Endodermal cell (in vitro differentiated cells): ENCODE measurements at places on chromosomes 3 and 15. TPM values are rescaled to one million over a fixed set of nuclear protein-coding genes. Genes with fewer than 3 reads are reported as not detected.

The TMEM87A gene
- 35.8 and 37.4 TPM in 2 replicates for total RNA-seq

GRCh38 chr3:148707601-148708380 is 10.1 kb downstream of the AGTR1 start:
- DNase-seq, result no peak
- no peak overlapping the region for H3K27ac ChIP-seq
- H3K27me3 ChIP-seq, result no peaks in the 10 kb centered on the region
- H3K4me1 ChIP-seq, result no peaks in the 10 kb centered on the region
- no peak overlapping the region for H3K4me3 ChIP-seq
- H3K36me3 ChIP-seq, result no peaks in the 10 kb centered on the region

DNA sequence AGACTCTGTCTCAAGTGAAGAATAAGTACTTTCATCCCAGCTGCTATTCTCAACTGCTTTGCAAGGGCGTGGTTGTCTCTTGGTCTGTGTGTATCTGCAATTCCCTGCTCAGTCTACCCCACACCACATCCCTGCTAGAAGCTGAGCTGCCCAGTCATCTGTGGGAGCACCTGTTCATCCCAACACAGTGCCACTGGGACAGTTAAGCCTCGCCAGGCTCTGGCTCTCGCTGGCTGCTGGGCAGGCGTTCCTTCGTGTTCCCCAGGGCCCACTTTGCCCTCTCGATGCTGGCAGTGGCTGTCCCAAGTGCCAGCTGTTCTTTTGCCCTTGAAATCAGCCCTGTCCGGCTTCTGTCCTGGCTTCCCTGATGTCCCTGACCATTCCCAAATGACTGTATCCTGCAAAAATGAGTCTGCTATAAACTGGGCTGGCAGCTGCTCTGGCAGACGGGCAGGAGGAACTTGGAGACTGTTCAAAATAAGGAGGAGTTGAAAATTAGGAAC is 91.6 kb upstream of the KLHL25 start:
- no peak for DNase-seq
- H3K4me3 ChIP-seq, result no peak overlapping the region
- H3K4me1 ChIP-seq, result no peaks in the 10 kb centered on the region
- no peak overlapping the region for H3K27ac ChIP-seq
- no peaks in the 10 kb centered on the region for H3K36me3 ChIP-seq

DNA sequence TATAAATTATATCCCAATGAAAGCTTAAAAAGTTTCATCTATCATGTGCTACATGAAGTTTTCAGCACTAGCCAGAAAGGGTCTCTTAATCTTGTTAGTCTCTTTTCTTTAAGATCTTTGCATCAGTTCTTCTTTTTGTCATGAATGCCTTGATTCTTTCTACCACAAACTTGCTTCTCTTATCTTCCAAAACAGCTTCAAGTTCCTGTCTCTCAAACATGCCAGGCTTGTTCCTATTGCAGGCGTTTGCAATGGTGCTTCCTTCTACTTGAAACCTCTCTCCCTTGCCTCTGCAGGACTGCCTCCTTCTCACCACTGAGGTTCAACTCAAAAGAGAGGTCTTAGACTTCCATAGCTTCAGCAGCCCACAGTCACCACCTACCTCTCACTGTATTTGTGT is 104.3 kb upstream of the FRMD4B start:
- H3K27me3 ChIP-seq, result peaks cover 51% of the 10 kb centered on the region
- no peak overlapping the region for H3K4me3 ChIP-seq
- no peaks in the 10 kb centered on the region for H3K36me3 ChIP-seq
- DNase-seq, result no peak
- peaks cover 7% of the 10 kb centered on the region for H3K4me1 ChIP-seq

GRCh38 chr3:141020143-141020830 is 30.9 kb upstream of the SPSB4 start:
- H3K27me3 ChIP-seq, result no peaks in the 10 kb centered on the region
- H3K27ac ChIP-seq, result no peak overlapping the region
- no peaks in the 10 kb centered on the region for H3K4me1 ChIP-seq
- no peak overlapping the region for H3K4me3 ChIP-seq

- DNase-seq, result no peak
- no peaks in the 10 kb centered on the region for H3K4me1 ChIP-seq
- H3K27me3 ChIP-seq, result no peaks in the 10 kb centered on the region
These were observed 434.2 kb upstream of the ONECUT1 start for GRCh38 chr15:53224371-53224770.

The ZNF502 gene
- total RNA-seq, result 1.6 to 2.6 TPM (median 2.5 TPM) in 3 replicates

- no peaks in the 10 kb centered on the region for H3K4me1 ChIP-seq
- DNase-seq, result peak; percentile 58
- no peak overlapping the region for H3K4me3 ChIP-seq
These were observed 200.3 kb downstream of the SLCO3A1 start for GRCh38 chr15:92053753-92054316.

DNA sequence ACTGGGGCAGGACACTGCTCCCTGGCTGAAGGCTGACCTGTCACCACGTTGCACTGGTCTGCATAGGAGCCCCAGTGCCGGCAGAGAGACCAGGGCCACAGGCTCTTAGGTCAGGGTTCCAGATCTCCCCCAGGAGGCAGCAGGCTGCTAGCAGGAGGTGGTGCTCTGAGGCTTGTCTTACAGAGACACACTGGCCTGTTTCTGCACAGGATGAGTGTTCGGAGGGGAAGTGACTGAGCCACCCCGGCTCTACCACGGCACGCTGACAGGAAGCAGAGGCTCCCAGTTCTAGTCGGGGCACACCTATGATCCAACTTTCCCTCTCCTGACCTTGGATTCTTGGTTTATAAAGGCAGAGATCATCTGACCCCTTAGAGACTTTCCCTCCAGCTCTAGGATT is 8.6 kb downstream of the FBXL22 start:
- no peaks in the 10 kb centered on the region for H3K4me1 ChIP-seq
- no peak overlapping the region for H3K27ac ChIP-seq
- no peak overlapping the region for H3K4me3 ChIP-seq
- H3K27me3 ChIP-seq, result peaks cover 11% of the 10 kb centered on the region

The LDHAL6B gene
- total RNA-seq, result not detected in 2 replicates

- no peaks in the 10 kb centered on the region for H3K4me1 ChIP-seq
- no peak overlapping the region for H3K27ac ChIP-seq
- H3K36me3 ChIP-seq, result no peaks in the 10 kb centered on the region
- DNase-seq, result no peak
- no peaks in the 10 kb centered on the region for H3K27me3 ChIP-seq
These were observed 134.3 kb downstream of the NSMCE3 start for GRCh38 chr15:29135309-29135657.

- H3K4me3 ChIP-seq, result no peak overlapping the region
- no peaks in the 10 kb centered on the region for H3K27me3 ChIP-seq
- no peak for DNase-seq
- no peaks in the 10 kb centered on the region for H3K4me1 ChIP-seq
- peaks cover 8% of the 10 kb centered on the region for H3K36me3 ChIP-seq
These were observed 273.0 kb downstream of the PLCL2 start for GRCh38 chr3:17157713-17158112.

DNA sequence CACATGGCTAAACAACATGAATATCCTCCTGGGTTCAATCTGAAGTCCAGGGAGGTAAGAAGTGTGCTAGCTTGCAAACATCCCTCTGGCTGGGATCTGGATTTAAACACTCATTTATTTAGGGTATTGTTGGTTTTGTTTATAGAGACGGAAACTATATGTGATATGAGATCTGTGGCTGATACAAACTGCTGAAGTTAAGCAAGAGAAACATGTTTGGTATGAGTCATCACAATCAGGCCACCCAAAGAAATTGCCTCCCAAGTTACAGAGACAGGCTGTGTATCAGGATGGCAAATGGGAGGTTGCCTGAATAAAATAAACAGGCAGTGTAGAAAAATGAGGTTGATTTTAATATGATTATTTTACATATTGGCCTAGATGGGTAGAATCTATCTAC is 562.1 kb downstream of the IGSF11 start:
- H3K4me1 ChIP-seq, result no peaks in the 10 kb centered on the region
- no peaks in the 10 kb centered on the region for H3K36me3 ChIP-seq
- H3K27ac ChIP-seq, result no peak overlapping the region
- H3K27me3 ChIP-seq, result no peaks in the 10 kb centered on the region

The AHSG gene
- total RNA-seq, result not detected in 2 replicates

DNA sequence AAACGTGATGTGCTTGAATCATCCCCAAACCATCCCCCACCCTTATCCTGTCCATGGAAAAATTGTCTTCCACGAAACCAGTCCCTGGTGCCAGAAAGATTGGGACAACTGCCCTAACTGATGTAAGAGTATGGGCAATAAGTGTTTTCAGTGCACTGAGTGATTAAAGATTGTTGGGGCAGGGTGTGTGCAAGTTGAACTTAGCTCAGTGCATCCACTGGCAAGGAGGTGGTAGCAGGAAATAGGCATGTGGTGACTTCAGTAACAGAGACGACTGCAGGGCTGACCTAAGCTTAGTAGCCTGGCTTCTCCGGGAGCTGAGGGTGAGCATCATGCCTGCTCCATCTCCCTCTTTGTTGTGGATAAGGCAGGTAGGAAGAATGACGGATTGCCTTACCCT is 27.5 kb downstream of the PAQR9 start:
- H3K4me3 ChIP-seq, result no peak overlapping the region
- no peak overlapping the region for H3K27ac ChIP-seq
- peaks cover under 1% of the 10 kb centered on the region for H3K27me3 ChIP-seq
- H3K36me3 ChIP-seq, result no peaks in the 10 kb centered on the region
- no peak for DNase-seq
- peaks cover 12% of the 10 kb centered on the region for H3K4me1 ChIP-seq

- H3K4me1 ChIP-seq, result no peaks in the 10 kb centered on the region
- DNase-seq, result no peak
- no peaks in the 10 kb centered on the region for H3K36me3 ChIP-seq
These were observed 709.4 kb downstream of the SQOR start for GRCh38 chr15:46344115-46344724.

GRCh38 chr3:22523925-22524324 is 679.2 kb upstream of the UBE2E2 start:
- no peaks in the 10 kb centered on the region for H3K4me1 ChIP-seq
- no peak overlapping the region for H3K4me3 ChIP-seq

The FOXL2 gene
- 0.24 and 0.27 TPM in 2 replicates for total RNA-seq

The TLR9 gene
- total RNA-seq, result 0.11 TPM in 1 of 2 replicates, not detected in the other
